ENCODE measurements at places on chromosomes 11 and 22.

DNA sequence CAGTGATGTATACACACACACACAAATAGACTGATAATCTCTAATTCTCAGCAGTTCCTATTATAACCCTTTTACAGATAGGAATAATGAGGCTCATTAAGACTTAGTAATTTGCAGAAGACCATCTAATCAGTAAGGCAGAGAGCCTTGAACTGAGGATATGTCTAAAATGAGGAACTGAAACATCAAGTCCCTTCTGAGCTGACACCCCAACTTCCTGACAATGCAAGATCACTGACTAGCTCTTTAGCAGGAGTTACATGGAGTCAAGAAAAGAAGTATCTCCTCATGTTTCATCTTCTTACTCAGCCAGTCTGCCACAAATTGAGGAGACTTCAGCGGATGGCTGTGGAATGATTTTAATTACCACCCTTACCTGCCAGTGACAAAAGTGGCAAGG lies 193.0 kb downstream of the MSANTD4 start:
- DNase-seq, result no peak

- no peak for DNase-seq
Observed at GRCh38 chr11:61832754-61833153, 4.7 kb downstream of the FADS2 start.

GRCh38 chr11:66546368-66546965 lies at the start of gene ACTN3:
ACTN3 (plus strand) TSS chr11:66546903; CDS start chr11:66546938, 35 bp downstream.
- no peak for DNase-seq

GRCh38 chr11:104663190-104664140 lies 234.8 kb downstream of the CASP12 start:
- DNase-seq, result no peak

DNA sequence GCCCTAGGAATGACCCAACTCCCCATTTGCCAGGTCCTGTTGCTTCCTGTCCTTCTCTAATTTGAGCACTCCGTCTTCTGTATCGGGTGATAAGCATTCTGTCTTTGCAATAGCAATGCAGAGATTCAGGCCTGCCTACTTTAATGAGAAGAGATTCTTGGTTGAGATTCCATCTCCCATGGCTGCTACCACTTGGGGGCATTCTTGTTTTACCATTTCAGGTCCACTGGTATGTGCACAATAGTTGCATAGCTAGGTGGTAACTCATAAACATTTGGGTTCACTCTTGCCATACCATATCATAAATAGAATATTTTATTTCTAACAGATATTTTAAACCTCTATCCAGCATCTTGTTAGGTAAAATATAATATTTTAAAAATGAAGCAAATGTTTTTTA lies 34.4 kb upstream of the CALCB start:
- no peak for DNase-seq

DNA sequence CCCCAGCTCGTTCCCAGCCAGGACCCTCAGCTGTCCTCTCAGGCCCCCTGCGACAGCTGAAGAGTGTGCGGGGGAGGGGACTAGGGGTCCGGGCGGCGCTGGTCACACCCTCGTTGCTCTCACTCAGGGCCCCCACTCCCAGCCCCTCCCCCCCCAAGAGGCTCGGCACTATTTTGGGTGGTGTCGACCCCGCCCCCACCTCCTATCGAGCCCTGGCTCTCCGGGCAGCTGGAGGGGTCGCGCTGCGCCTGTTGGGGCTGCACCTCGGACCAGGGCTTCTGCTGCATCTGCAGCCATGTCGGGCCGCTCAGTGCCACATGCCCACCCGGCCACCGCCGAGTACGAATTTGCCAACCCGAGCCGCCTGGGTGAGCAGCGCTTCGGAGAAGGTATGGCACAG lies at the start of gene HSPB2:
HSPB2 (plus strand) TSS at position 200 of the 400 bp plus-strand sequence; CDS start at position 296, 96 bp downstream.
- no peak for DNase-seq

- no peak for DNase-seq
Observed at GRCh38 chr11:47406896-47407745, 1.3 kb upstream of the SLC39A13 start.

GRCh38 chr11:63906087-63906486 lies 10.9 kb downstream of the RCOR2 start:
- no peak for DNase-seq

GRCh38 chr11:1260620-1261019 lies 37.8 kb downstream of the MUC5B start:
- no peak for DNase-seq

DNA sequence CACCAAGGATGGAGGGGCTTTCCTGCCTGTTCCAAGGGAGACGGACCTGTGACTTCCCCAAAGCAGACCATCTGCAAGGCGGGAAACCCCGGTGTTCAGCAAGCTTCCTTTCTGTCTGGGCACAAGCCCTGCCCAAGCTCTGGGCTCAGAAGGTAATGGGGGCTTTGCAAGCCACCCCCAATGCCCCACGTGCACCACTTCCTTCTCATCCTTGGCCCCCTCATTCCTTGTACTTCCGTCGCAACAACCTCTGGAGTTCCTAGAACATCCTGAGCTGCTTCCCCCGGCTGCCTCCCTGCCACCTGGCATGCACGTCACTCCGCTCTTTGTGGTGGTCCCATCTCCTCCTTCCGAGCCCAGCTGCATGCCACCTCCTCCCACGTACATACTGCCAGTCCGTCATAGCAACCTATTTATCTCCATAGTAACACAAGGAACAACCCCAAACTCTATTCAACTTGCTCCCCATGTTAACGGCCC lies 3.9 kb downstream of the MYEOV start:
- no peak for DNase-seq

GRCh38 chr11:47499161-47499560 lies 50.2 kb upstream of the RAPSN start:
- no peak for DNase-seq

DNA sequence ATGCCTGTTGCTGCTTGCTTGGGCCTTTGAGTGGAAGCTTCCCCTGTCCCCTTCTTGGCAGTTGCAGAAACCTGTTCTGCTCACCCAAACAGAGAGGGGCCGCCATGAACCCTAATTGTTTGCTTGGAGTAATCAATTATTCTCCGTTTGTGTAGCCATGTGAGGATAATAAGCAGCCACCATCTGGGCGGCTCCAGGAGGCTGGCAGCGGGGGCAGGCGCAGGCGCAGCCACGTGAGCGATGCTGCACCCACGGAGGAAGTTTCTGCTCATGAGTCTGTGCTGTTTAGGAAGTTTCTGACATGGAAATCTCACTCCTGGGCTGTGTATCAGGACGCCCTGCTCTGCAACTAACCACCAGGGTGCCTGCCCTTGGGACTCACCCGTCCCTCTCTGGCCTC lies 90.1 kb downstream of the MPPED1 start:
- DNase-seq, result no peak

GRCh38 chr11:29989174-29989970 lies 27.5 kb downstream of the KCNA4 start:
- DNase-seq, result no peak

GRCh38 chr22:19567157-19568009 lies 43.2 kb upstream of the CLDN5 start:
- DNase-seq, result no peak

DNA sequence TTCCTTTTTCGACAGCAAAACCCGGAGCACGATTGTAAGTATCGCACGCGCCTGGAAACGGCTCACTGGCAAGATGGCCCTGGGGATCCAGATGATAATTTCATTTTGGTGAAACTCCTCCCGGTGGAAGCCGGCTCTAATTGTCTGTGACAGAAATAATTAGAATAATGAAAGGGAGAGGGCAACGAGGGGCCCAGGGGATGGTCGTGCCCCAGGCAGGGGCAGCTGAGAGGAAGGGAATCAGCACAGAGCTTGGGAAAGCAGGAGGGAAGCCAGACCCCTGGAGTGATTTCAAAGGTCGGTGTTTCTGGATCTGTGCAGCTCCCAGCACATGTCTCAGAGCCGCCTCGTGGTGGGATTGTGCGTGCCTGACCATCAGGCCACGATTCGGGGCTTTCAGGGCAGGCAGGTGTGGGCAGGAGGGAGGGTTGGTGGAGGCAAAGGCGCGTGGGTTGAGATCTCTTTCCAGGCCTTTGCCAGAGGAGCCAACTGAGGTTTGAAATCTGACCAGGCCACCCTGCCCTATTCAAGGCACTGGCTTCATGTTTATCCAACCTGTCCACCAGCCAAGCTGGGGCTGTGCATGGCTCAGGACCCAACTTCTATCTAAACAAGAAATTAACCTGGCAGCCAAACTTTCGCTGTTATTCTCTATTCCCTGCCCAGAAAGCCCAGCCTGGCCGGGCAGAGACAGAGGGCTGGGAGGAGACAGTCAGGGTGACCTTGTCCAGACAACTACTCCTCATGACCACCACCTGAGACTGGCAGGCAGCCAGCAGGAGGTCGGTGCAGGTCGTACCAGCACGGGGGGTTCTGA lies 27.8 kb downstream of the ANO1 start:
- DNase-seq, result no peak

DNA sequence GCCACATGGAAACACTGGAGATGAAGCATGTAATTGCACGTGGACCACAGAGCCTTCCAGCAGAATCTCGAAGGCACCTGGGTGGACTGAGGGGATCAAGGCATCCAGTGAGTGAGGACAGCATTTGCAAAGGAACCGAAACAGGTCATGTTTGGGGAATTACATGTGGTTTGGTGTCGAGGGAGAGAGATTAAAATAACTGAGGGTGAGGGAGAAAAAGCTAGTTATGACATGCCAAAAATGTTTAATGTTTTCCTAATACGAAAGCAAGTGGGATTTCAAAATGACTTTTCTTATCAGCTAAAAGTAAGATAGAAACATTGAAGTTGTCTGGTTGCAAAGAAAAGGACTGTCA lies 157.1 kb downstream of the BLID start:
- no peak for DNase-seq

GRCh38 chr22:37464181-37464580 lies 22.0 kb downstream of the MFNG start:
- no peak for DNase-seq

DNA sequence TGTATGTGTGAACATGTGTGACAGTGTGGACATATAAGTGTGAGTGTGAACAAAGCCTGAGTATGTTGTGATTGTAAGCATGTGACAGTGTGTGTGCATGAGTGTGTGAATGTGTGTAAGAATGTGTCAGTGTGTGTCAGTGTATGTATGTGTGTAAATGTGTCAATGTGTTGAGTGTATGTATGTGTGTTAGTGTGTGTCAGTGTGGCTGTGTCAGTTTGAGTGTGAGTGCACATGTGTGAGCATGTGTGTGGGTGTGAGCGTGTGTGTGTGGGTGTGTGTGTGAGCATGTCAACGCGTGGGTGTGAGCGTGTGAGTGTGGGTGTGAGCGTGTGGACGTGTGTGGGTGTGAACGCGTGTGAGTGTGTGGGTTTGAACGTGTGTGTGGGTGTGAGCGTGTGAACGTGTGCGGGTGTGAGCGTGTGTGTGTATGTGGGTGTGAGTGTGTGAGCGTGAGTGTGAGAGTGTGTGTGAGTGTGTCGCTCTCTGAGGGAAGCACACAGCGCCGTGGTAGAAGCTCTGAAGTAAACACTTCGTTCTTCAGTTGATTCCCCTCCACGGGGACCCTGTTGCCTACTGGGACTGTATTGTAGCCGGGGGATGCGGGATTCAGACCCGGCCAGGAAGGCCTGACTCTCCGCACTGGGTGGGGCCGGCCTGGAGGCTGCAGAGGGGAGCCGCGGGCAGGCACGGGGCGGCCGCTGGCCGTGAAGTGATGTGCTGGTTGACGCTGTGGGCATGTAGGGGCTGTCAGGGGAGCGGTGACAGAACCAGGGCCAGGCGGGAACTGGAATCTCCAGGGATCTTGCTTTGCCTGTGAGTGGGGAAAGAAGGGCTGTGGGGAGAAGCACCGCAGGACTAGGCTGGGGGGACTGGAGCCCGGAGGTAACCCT lies 21.1 kb downstream of the RPS6KA4 start:
- DNase-seq, result no peak

GRCh38 chr11:8095371-8095770 lies 14.4 kb downstream of the TUB start:
- no peak for DNase-seq

DNA sequence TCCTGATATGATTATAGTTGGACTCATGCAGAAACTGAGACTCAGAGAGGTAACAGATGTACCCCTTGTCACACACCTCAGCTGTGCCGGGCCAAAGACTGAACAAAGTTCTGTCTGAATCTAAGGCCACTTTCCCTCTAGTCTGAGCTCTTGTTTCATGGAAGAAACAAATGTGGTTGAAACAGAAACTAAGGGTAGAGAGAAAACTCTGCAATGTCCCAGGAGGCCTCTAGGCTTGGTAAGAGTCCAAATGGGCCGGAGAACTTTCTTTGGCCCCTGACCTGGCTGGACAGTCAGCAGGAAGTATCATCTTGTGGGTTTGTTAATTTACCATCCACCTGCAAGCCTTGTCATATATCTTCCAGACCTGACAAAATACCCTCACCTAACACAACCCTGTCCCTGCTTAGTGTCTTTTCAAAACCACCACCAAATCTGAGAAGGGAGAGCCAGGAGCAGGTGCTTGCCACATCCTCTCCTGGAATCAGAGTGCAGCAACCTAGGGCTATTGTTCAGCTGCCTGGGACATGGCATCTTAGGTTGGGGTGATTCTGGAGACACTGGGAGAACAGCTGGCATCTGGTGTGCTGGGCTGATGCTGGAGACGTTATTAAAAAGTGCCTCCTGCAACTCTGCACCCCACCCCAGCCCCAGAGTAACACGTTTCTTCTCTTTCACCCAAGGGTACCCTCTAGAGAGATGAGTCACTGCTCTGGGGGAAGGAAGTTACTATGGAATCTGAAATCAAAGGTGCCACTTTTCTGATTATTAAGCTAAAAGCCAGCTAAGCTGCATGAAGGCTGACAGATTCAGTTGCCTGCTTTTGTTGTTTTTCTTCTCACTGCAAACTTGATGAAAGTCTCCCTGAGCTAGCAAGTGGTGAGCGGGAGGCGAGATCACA lies 126.3 kb upstream of the TIMP3 start:
- no peak for DNase-seq

GRCh38 chr11:12111549-12112520 lies 1.4 kb downstream of the MICAL2 start:
- no peak for DNase-seq

- no peak for DNase-seq
Observed at GRCh38 chr11:48013269-48013901, 33.0 kb downstream of the PTPRJ start.

DNA sequence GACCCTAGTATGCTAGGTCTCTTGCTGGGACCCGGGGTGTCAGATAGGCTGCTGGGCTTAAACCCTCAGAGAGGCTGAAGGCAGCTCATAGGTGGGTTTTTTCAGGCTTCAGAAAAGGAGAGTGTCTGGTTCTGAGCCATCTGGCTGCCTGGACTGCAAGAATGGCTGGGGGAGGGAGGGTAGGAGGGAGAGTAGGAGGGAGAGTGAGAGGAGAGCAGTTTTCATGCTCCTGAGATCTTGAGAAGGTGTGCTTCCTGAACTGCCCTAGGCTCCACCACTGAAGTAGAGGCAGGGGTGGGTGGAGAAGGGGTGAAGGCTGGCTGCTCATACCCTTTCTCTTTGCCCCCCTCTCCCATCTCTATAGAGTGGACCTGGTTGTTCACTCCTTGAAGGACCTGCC lies 4.6 kb downstream of the HMBS start:
- DNase-seq, result no peak

DNA sequence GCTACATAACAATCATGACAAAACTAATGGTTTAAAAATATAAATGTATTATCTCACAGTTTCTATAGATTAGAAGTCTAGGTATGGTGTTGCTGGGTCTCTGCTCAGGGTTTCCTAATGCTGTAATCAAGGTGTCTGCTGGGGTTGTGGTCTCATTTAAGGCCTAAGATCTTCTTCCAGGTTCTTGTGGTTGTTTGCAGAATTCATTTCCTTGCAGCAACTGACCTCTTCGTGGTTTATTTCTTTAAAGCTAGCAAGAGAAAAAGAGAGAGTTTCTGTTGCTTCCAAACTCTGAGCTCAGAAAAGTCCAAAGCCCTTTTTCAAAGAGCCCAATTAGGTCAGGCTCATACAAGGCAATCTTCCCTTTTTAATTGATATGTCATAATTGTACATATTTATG lies 452.7 kb upstream of the CCDC179 start:
- no peak for DNase-seq
